ENCODE measurements at places on chromosomes 3 and 15.

DNA sequence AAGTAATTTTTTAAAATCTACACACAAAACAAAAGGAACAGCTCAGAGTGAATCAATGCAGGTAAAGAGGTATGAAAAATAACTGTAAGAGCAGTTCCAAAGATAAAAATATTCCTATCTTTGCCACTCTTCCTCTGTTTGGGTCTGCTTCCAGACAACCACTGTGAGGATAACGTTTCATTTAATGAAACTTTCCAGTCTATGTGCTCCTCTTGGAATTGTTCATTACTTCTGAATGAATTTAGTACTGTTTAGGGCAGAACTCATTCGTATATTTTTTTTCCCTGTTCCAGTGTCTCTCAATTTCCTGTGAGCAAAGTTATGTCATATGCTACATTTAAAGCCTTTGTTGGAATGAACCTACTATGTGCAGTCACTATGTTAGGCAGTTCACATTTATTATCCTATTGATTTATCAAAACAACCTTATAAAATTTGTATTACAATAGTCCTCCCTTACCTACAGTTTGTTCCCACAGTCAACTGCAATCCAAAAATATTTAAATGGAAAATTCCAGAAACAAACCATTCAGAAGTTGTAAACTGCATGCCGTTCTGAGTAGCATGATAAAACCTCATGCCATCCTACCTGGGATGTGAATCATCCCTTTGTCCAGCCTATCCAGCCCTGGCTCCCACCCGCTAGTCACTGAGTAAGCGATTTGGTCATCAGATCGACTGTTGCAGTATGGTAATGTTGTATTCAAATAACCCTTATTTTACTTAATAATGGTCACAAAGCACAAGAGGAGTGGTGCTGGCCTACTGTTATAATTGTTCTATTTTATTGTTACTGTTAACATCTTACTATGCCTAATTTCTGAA is 98.1 kb downstream of the TMCC1 start:
- DNase-seq = no peak

- DNase-seq = peak; percentile 30
Observed at GRCh38 chr15:75620841-75621391, 4.6 kb downstream of the SNUPN start.

- DNase-seq = no peak
Observed at GRCh38 chr3:165770781-165771180, 66.4 kb downstream of the BCHE start.

GRCh38 chr3:108378153-108378951 is 82.0 kb downstream of the HHLA2 start:
- no peak for DNase-seq

DNA sequence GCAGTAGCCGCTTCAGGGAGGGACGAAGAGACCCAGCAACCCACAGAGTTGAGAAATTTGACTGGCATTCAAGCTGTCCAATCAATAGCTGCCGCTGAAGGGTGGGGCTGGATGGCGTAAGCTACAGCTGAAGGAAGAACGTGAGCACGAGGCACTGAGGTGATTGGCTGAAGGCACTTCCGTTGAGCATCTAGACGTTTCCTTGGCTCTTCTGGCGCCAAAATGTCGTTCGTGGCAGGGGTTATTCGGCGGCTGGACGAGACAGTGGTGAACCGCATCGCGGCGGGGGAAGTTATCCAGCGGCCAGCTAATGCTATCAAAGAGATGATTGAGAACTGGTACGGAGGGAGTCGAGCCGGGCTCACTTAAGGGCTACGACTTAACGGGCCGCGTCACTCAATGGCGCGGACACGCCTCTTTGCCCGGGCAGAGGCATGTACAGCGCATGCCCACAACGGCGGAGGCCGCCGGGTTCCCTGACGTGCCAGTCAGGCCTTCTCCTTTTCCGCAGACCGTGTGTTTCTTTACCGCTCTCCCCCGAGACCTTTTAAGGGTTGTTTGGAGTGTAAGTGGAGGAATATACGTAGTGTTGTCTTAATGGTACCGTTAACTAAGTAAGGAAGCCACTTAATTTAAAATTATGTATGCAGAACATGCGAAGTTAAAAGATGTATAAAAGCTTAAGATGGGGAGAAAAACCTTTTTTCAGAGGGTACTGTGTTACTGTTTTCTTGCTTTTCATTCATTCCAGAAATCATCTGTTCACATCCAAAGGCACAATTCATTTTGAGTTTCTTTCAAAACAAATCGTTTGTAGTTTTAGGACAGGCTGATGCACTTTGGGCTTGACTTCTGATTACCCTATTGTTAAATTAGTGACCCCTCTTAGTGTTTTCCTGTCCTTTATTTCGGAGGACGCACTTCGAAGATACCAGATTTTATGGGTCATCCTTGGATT is at the start of gene MLH1:
Gene MLH1, plus strand, starts transcription at position 193 of the 958 bp plus-strand sequence. Its CDS starts 30 bp downstream, at position 223.
- peak; percentile 100 for DNase-seq

- no peak for DNase-seq
Observed at GRCh38 chr3:66747261-66747660, 246.4 kb upstream of the LRIG1 start.

- no peak for DNase-seq
Observed at GRCh38 chr3:72768006-72768441, 80.2 kb downstream of the SHQ1 start.

DNA sequence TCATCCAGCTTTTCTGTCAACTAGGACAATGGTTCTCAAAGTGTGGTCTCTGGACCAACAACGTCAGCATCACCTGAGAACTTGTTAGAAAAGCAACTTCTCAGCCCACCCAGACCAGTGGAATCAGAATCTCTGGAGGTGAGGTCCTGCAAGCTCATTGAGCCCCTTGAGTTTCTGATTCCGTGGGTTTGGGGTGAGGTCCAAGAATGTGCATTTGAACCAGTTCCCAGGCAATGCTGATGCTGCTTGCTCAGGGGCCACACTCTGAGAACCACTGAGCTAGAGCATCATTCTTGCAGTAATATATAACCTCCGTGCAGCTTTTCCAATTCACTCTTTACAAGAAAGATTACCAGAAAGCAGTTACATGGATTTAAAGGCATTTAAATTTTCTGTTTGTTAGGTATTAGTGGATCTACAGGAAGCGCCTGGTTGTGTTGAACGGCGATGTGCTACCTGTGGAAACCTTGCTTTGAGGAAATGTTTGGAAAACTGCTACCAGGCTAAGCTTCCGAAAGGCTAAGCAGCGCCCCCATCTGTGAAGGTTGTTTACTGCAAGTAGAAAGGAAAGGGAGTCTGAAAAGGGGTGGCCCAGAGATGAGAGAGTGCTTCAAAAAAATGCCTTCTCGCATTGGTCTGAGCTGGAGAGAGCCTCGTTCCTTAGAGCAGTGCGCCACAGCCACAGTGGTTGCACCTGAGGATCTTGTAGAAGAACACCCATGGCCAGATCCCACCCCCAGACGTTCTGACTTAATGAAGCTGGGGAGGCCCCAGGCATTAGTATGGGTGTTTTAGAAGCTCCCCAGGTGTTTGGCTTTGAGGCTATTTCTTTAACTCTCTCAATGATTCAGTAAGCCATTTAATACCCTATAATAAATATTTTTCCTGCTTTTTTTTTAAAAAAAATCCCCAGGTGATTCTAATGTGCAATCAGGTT is 50.0 kb downstream of the RLBP1 start:
- peak; percentile 49 for DNase-seq

GRCh38 chr15:40501487-40501886 is 30.7 kb downstream of the CHST14 start:
- DNase-seq = no peak

- DNase-seq = peak; percentile 26
Observed at GRCh38 chr15:92611995-92612745, 43.4 kb downstream of the FAM174B start.

DNA sequence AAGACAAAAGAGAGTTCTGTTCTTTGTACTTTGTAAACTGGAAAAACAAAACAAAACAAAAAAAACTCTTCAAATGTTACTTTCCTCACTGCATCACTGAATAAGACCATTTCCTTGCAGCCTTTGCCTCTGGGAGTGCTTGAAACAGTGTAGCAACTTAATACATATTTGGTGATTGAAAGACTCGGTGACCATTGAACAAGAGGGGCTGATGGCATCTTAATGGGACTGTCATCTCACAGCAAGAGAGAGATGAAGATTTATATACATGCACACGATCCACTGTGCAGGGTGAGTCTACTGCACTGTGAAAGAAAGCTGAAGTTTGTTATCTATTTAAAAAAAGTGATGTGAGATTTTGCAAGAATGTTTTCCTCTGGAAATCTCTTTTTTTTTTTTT is 111.9 kb upstream of the KLHL25 start:
- DNase-seq = no peak

DNA sequence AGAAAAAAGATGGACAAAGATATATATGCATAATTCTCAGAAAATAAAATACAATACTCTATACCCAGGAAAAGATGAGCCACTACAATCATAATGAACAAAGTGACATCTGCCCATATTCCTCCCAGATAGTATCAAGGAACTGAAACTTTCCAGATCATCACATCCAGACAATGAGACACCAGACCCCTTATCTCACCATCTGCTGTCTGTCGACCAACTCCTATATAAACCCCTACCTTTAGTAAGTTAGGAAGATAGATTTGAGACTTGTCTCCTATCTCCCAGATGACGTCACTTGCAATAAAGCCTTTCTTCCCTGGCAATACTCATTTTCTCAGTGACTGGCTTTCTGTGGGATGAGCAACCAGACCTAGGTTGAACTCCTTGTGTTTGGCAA is 1071.6 kb downstream of the PLOD2 start:
- no peak for DNase-seq

GRCh38 chr3:6791161-6791560 is 69.8 kb upstream of the GRM7 start:
- DNase-seq = no peak
